ENCODE measurements at places on chromosomes 7 and 10.

DNA sequence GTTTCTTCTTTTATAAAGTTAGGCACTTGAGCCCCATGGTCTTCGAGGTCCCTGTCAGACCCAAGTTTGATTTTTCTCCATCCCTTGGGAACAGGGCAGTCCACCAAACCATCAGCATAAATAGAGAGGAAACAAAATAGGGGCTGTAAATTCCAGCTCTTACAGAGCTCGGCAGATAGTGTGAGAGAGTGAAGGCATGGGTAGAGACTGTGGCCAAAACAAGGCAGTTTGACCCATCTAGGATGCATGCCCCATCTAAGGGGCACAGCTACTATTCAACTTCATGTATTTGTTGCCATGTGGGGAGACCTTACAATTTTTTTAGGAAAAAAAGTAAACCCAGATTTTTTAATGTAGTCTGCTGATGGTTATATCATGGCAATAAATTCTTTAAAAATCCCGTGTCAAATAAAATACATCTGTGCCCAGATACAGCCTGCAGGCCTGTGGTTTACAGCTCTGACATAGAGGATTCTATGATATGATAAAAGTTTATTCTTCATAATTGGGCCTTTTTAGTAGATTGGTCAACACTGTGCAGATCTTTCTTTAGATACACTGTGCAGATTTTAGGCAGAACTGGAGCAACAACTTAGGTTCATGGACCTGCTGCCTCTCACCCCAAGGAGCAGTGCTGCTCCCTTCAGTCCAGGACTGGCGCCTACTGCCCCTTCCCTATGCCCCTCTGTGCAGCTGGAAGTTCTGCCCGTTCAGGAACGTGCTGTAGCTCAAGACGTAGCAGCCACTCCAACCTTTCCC lies 5.3 kb downstream of the PPP1R3C start:
- DNase-seq = no peak

DNA sequence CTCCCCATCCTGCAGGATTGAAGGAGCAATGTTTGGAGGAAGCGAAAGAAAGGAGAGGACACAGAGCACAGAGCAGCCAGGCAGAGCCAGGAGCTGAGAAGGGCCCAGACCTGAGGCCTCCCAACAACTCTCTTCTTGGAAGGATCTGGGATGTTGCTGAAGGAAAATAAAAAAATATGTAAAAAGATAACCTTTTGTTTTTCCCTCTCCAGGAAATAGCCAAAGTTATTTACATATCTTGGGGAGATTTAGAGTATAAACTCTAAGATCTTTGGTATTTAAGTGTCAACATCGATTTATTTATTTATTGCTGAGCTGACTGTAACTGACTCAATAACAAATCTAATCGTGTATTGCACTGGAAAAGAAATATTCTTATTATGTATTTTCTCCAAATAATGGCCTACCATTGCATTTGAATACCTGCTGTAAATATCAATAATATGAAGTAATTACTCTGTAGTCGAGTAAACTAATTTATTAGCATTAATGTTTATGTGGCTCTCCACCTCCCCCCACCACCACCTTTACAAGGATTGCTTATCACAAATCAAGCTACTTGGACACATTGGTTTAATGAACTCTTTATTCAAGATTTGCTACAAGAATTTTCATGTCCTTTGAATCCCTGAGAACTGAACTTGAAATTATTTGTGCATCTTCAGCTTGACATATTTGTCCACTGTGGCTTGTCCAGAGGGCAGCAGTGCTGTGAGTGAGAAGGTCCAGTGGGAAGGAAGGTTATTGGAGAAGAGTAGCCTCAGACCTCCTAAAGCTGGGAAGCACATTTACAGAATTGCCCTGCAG lies 1.8 kb upstream of the HOXA11 start:
- no peak for DNase-seq

- DNase-seq = no peak
Measured at GRCh38 chr10:98472196-98472595, 25.5 kb upstream of the HPS1 start.

- no peak for DNase-seq
Measured at GRCh38 chr7:37853468-37853867, 5.1 kb downstream of the NME8 start.

DNA sequence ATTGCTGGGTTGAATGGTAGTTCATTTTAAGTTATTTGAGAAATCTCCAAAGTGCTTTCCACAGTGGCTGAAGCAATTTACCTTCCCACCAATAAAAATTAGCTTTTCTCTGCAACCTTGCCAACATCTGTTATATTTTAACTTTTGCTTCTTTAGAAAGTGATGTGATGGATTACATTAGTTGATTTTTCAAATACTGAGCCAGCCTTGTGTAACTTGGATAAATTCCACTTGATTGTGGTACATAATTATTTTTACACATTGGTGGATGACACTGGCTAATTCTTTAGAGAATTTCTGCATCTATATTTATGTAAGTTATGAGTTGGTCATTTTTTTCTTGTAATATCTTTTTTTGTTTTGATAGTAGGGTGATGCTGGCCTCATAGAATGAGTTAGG lies 634.1 kb downstream of the GALNT17 start:
- DNase-seq = no peak

- DNase-seq = no peak
Measured at GRCh38 chr7:26629696-26630095, 234.7 kb downstream of the SKAP2 start.

DNA sequence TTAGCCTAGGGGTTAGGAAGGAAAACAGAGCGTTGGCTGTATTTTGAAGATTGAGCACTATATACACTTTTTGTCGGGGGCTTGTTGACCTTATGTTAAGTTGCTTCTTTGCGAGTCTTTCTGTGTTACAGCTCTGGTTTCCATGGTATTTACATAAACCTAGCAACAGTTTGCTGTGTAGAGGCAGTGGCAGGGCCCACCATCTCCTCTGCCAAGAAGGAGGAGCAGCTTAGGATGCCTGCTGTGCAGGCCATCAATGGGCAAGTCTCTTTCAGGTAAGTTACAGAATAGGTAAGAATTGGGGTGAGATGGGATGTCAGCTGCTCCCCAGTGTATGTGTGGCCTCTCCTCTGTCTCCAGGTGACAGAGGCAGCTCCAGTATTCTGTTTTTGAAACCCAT lies 485.5 kb downstream of the LRMDA start:
- no peak for DNase-seq

GRCh38 chr7:128718967-128719642 lies 20.1 kb upstream of the CALU start:
- DNase-seq = no peak

GRCh38 chr7:139753081-139753692 lies 24.6 kb downstream of the HIPK2 start:
- DNase-seq = no peak

DNA sequence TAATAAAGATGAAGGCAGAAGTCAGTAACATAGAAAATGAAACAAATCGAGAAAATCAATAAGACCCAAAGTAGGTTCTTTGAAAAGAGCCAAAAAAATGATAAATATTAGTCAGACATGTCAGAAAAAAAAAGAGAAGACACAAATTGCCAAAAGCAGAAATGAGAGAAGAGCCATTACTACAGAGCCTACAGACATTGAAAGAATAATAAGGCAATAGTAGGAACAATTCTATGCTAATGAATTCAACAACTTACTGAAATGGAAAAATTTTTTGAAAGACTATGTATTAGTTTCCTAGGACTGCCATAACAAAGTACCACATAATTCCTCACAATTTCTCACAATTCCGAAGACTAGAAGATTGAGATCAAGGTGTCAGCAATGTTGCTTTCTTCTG lies 35.5 kb downstream of the OGDHL start:
- DNase-seq = no peak

GRCh38 chr7:157395206-157395605 lies 58.4 kb downstream of the DNAJB6 start:
- DNase-seq = no peak

- no peak for DNase-seq
Measured at GRCh38 chr7:138079137-138079536, 2.9 kb downstream of the AKR1D1 start.

DNA sequence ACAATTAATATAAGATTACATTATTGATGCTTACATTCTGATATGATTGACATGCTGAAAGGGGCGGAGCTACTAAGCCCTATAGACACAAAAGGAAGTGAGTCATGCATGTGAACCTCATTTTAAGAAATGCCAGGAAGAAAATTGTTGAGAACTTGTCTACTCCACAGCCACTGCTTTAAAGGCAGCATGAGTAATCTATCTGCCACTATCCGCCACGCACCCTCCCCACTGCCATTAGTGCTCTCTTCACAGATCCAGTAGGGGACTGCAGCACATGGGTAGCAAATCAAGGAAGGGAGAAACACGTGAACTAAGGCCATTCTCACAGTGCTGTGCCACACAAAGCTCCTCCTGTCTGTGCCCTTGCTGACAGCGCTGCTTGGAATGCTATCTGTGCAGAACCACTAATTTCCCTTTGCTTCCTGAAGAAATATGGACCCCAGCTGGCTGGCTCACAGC lies 524.8 kb downstream of the GRM8 start:
- DNase-seq = no peak

DNA sequence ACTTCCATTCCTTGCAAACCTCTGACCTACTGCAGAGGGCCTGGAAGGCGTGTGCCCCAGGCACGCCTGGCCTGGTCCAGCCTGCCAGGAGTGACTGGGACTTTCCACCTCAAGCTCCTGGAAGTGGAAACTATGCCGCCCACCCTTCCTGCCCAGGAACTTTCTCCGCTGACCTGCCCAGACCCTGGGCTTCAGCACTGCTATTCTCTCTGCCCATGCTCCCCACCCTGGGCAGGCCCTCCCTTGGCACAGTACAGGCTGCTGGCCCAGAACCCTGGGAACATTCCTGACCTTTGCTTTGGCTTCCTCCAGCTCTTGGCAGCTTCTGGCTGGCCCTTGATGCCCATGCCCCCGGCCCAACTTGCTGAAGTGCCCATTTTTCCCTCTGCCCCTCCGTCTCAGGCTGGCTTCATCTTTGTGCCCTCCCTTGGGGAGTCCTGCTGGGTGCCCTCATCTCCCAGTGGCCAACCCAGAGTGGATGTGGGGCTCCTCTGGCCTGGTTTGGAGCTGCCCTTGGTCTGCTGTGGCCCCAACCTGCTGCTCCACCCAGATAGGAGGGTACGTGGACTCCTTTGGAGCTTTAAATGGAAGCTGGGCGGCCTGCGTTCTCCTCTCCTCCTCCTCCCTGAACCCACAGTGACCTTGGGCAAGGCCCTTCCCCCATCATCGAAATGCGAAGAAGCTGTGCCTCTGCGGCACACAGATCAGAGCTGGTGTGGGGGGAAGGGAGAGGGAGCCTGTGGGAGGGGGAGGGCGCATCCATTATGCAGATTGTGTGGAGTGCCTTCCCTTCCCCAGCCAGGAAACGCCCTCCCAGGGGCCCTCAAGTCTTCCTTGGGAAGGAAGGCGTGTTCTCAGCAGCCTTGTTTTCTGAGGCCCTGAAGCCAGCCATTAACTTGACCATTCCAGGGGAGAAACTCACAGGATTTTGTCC lies 3.4 kb downstream of the MMRN2 start:
- no peak for DNase-seq

GRCh38 chr10:47113907-47114500 lies 186.0 kb upstream of the GDF10 start:
- DNase-seq = no peak

- no peak for DNase-seq
Measured at GRCh38 chr10:75461672-75462649, 30.5 kb downstream of the LRMDA start.

GRCh38 chr7:80596933-80597517 lies 41.4 kb upstream of the CD36 start:
- no peak for DNase-seq

- DNase-seq = no peak
Measured at GRCh38 chr7:17289074-17289645, 9.3 kb upstream of the AHR start.

- no peak for DNase-seq
Measured at GRCh38 chr10:88901206-88901983, 21.4 kb downstream of the STAMBPL1 start.

DNA sequence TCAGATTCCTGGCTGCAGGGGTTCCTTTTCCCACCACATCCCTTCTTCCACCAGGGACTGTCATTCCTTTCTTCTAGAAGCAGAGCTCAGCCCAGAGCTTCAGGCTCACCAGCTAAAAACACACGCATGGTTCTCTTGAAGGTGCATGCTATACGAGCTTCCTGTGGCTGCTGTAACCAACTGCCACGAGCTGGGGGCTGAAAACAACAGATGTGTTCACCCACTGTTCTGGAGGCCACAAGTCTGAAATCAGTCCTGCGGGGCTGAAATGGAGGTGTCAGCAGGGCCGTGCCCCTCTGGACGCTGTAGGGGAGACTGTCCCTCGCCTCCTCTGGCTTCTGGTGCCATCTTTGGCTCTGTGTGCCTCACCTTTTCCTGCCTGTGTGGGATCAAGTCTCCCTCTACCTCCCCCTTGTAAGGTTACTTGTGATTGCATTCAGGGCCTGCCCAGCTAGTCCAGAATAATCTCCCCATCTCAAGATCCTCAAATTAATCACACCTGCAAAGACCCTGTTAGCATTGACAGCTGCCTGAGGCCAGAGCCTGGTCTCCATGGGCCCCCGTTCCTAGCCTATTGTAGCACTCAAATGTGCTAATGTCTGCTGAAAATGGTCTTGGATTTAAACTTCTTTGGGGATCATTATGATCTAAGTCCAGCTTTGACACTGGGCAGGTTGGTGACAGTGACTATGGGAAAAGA lies 13.7 kb downstream of the RAB19 start:
- no peak for DNase-seq

GRCh38 chr7:44470628-44471245 lies 19.7 kb downstream of the NUDCD3 start:
- DNase-seq = no peak

DNA sequence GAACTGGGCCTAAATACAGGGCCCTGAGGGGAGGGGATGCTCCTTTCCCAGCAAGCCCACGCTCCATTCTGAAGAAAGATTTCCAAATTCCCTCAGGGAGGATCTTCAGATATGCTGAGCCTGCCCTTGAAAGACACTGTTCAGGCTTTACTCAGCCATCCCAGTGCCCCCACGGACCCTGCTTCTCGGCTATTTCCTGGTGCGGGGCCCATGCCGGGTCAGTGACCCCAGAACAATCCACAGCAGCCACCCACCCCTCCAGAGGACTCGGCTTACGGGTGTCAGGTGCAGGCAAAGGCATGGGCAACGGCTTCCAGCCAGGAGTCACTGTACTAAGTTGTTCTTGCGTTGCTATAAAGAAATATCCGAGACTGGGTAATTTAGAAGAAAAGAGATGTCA lies 137.1 kb downstream of the OAT start:
- DNase-seq = no peak

DNA sequence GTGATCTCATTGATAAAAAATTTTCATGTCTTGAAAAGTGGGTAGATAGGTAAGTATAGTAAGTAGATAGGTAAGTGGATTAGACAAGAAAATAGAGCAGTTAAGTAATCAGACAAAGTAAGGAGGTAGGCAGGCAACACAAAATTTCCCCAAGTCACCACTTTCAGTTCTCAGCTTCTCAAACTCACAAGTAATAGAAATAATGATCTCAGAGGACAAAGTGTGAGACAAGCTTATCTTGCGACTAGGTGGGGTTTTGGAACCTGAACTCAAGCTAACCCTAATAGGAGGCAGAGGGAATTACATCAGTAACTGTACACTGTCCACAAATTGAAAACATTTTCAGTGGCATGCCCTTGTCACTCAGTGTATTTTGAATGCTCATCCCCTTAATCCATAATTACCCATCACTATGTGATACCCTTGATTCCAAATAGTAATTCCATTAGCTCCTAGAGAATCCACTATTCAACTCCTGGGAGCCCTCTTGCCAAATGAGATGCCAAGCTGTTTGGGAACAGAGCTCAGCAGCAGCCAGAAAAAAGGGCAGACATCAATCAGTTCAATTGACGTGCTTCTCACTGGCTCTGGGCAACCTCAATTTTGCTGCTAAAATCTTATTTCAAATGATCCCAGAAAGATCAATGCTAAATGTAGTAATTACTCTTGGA lies 703.2 kb downstream of the XPNPEP1 start:
- no peak for DNase-seq

- peak; percentile 63 for DNase-seq
Measured at GRCh38 chr7:156892081-156892800, 742 bp downstream of the LMBR1 start.

Measured in activated CD4-positive, alpha-beta T cell treated with anti-CD3 and anti-CD28 coated beads, Interleukin-2, amount 50 U/mL, for 1 hour (primary cell).